Astrocyte (in vitro differentiated cells and primary cell): ENCODE measurements at places on chromosomes 7 and 10. TPM values are rescaled to one million over a fixed set of nuclear protein-coding genes. Genes with fewer than 3 reads are reported as not detected.

DENND11 gene
- total RNA-seq = 9.8 and 10.5 TPM in 2 replicates

GDF2 gene
- total RNA-seq = not detected in 2 replicates

GRCh38 chr7:117871778-117872538 is 1.3 kb downstream of the CTTNBP2 start:
- DNase-seq = no peak

DNA sequence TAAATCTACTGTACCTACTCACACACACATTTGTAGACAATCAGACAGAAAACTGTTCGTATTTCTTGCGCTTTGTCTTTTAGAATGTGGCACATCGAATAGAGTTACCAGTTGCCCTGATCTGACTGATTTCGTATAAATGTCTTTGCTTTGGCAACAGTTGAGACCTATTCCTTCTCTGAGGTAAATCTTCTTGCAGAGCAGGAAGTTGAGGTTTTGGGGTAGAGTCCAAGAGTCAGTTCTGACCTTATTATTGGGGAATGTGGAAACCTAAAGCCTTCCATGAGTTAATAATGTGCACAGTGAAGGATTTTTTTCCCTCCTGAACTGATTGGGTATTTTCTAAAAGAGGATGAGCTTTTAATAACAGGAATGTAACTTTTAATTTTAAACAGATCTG is 135.3 kb downstream of the KIAA1217 start:
- peak; percentile 100 for DNase-seq

- no peak for DNase-seq
These were observed 420.2 kb upstream of the AKR1E2 start for GRCh38 chr10:4405828-4406227.

DNA sequence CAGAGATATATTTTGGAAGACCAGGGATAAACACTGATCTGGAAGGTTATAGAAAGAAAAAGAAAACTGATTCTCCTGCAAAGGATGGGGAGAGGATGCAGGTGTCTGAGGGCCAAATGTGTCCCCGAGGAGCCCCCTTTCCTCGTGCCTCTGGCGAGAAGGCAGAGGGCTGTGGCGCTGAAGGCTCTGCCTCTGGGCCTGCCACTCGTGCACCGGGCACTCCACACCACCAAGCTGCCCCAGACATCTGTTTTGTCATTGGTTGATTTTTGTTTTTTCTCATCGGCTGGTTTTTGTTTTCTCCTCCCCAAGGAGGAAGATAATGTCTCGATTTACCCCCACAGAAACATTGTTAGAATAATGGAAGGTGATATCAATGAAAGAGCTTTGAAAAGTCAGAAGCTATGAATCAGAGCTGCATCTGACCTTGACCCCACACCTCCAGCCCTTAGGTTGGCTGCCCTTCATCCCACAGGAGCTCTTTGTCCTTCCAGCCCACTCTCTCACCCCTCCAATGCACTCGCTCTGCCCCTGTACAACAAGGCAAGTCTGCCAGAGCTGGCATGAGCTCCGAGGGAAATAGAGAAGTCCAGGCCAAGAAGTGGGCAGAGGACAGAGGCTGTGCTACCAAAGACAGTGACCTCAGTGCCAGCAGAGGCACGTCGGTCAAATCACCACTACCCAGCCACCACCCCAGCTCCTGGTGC is 124.8 kb downstream of the TCERG1L start:
- no peak for DNase-seq

DNA sequence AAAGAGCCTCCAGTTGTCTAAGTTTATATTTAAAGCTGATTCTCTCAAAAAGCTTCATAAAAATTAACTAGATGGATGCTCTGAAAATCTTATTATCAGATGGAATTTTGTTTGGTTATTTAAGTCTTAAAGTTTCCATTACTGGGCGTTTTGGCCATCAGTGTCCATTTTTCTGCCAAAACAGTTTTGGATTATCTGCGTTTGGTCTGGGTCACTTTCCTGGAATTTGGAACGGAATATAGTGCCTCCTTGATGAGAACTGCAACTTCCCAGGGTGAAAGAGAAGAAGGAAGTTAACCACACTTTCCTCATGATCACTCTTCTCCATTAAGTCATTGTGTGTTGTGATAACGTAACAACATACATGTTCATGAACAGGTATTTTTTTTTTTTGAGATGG is 764.9 kb upstream of the AUTS2 start:
- peak; percentile 42 for DNase-seq

DNA sequence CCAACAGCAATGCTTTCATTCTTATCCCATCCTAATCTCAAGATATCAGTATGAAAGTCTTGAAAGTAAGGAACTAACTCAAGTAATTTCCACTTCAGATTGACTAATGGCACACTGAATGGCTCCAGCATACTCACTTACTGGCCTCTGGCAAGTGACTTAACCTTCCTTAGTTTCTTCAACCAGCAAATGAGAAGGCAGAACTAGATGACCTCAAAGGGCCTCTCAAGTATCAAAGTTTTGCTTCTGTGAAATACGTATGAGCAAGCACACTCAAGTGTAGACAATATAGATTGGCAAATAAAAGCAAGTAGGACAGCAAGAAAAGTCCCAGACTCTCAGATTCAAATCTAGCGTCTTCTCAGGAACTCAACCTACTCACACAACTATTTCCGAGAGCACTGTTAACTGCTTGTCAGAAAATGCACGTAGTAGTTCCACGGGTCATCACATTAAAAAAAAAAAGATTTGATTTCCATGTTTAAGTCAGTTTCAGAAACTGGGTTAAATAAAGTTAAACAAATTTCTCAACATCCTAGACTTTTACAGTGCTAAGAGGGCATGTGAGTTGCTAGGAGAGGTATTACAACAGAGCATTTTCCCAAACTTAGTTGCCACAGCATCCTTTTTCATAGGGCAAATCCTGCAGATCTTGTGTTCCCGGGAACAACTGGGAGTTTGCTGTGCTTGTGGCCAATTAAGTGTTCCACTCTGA is 276.9 kb upstream of the KLF14 start:
- peak; percentile 53 for DNase-seq
